Esophagus mucosa (tissue), 1 donor: ENCODE measurements at places on chromosomes 11 and 22.

DNA sequence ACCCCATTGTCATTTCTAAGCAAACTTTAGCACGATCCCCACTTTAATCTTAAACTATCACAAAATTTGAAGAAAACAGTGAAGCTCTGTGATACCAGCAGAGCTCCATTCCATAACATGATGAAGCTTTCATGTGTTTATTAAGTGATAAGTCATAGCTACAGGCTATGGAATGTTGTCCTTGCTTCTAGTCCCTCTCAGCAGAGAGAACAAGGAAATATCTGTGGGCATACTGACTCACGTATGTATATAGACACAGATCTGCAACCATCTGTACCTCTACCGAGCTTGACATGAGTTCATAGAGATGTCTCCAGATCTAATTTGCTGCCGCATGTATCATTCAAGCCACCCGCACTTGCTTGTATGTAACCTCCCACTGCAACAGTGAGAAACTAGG is 588.9 kb downstream of the ETS1 start:
- ATAC-seq: no peak

- no peak for ATAC-seq
Observed at GRCh38 chr11:86519064-86519911, 144.6 kb downstream of the CCDC81 start.

DNA sequence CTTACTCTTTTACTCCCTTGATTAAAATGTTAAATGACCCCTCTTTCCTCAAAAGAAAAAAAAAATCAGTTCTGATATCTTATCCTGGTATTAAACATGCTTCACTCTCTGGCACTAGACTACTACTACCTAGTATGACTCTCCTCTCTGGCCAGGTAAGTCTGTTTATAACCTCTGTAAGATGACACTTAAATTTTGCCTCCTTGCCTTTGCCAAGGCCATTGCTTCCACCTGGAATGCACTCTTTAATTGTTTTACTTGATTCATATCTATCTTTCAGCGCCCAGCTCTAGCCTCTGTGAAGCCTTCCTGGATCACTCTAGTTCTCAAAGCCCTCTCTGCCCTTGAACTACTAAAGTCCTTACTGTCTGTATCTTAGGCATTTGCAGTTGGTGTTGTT is 170.4 kb downstream of the ETS1 start:
- no peak for ATAC-seq

DNA sequence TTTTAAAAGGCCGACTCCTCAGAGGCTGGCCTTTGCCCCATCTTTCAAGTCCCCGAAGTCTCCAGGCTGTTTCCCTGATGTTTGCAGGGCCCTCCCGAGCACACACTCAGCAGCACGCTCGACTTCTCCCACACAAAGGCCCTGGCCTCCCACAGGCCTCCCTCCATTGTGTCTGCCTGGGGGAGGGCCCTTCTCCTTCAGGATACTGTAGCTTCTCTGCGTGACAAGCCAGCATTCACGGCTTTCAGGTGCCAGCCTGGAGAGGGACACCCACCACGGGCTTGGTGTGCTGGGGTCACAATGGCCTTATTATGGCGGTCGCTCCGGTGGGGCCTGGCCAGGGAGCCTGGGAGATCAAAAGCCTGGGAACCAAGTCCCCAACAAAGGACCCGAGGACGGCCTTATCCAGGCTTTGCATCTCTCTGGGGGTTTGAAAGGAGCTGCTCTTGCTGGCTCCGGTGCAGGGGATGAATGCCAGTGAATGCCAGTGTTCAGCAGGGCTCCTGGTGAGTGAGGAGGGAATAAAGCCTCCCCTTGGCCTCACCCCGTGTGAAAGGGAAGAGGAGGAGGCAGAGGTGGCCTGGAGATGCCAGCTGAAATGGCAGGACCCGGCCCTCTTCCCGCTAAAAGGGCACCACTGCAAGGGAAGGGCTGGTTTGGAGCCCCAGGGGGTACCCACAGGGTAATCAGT is 55.0 kb downstream of the TRAF6 start:
- ATAC-seq: no peak

- ATAC-seq: no peak
Observed at GRCh38 chr11:111734101-111734953, 31.9 kb downstream of the PPP2R1B start.

DNA sequence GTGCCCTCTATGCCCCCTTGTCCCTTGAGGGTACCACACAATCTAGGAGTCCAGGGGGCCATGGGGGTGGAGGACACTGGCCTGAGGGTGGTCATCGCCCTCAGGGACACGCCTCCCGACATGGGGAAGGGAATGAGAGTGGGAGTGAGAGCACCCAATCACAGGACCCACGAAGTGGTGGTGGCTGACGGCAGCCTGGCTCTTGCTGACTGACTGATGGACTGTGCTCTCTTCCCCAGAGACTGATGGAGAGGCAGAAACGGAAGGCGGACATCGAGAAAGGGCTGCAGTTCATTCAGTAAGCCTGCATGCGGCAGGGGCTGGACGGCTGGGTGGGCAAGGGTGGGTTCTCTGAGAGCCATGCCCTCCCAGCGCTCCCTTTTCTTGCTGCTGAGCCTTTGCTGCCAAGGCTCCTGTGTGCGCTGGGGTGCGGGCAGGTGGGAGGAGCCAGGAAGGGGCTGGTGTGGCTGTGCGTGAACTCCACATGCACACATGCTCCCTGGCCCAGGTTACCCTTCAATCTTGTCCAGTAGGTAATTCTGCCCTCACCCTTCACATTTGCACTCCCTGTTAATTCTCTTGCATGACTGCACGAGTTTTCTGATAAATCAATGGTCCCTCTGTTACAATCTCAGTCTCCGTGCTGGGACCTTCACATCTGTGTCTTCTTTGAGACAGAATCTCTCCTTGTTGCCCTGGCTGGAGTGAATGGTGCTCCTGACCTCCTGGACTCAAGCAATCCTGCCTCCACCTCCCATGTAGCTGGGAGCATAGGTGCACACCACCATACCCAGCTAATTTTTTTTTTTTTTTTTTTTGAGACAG is 19.3 kb downstream of the ZC3H7B start:
- peak; percentile 14 for ATAC-seq

DNA sequence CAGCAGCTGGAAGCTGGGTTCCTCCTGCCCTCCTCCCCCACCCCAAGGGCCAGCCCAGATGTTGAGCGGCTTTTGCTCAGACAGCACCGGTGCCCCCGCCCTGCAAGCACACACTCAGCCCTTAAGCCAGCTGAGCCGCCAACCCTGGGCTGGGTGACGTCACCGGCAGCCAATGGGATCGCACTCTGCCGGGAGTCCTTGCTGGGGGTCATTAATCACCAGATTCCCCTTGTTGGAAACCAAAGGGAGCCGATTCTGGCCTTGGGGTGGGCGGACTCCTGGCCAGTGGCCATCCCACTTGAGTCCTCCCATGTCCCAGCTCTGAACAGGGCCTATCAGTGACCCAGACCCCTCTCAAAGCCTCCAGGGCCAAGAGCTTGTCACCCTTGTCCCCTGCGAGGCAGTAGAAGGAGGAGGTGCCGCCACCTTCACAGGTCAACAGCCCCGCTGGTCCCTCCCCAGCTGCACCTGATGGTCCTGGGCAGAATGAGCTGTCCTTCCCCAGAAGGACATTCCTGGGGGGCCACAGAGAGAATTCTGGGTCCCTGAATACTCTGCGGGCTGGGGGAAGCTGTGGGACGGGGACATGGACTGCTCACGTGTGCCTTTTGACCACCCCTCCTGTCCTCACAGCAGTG is 7.4 kb downstream of the DUSP8 start:
- peak; percentile 35 for ATAC-seq

DNA sequence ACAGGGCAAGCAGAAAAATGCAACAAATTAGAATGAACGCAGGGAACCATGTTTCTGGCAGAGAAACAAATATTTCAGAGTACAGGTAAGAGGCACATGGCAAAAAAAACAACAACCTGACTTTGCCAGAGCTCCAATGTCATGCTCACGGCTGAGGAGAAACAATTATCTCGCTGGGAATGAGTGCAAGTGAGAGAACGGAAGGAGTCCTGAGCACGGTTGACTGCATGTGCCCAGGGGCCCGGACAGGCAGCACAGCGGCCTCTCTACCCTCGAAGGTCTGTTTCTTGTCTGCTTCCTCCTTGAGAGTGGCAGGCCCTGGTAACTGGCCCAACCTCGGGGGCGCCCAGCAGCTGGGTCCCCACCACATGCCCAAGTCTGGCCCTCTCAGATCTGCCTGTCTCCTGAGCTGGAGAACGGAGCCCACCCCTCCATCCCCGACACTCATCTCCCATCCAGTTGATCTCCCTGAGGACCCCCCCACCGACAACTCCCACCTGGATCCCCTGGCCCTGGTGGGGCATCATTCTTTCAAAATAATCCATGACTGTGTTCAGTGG is 24.6 kb upstream of the RTN4R start:
- no peak for ATAC-seq
